ENCODE measurements at places on chromosomes 11 and 22.

GRCh38 chr11:12195768-12196167, 85.4 kb downstream of the MICAL2 start:
- peak; percentile 83 for DNase-seq

GRCh38 chr11:115188188-115188897, 315.9 kb downstream of the CADM1 start:
- no peak for DNase-seq

DNA sequence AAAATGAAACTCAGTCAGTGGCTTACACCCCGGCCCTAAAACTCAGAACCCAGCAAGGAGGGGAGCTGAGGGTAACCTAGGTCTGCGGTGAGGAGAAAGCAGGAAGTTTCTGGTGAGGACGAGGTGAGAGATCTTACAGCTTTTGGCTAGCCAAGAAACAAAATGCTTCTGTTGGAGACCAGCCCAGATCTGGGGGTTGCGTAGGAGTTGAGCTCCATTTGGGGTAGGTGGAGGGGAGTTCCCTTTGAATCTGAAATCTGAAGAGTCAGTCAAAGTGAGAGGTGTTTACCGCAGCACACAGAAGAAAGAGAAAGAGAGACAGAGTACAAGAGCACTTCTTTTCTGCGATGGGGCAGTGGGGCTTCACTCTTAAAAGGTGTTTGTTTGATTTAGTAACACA, 29.6 kb downstream of the EHF start:
- DNase-seq, result peak; percentile 94

DNA sequence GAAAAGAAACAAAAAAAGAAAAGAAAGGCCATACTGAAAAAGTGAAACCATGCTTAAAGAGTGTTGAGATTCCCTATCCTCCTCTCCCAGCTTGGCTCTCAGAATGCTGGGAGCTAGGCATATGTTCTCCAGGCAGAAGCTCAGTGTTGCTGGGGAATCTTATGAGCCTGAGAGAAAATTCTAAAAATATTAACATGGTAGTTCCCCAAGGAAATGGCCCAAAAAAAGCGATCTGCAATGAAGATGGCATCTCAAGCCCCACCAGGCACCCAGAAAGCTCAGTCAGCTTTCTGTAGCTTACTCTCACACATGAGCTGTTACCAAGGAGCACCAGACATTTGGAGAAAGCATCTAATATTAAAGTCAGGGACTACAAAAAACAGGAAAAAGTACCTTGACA, 94.5 kb downstream of the CD44 start:
- DNase-seq, result no peak

DNA sequence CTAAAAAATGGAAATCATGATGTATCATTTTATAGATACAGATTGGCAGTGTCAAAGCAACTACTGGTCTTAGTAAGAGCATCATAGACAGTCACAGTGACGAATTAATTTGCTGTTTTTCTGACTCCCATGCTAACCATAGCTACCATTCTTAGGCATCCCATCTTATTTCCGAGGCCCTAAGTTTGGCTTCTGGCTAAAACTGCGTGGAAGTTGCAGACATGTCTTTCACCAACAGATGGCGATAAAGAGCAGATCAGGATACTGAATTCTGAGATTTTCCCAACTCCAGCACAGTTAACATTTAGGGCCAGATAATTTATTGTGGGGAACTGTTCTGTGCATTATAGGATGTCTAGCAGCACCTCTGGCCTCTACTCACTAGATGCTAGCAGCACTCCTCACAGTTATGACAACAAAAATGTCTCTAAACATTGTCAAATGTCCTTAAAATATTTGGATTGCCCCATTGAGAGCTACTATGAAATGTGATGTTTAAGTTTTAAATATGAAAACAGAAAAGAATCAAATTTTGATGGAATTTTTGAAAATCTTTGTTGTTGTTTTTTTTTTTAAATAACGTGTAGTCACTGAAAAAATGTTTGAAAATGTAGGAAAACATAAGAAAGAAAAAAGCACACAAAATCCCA, 16.3 kb downstream of the OR2AG2 start:
- DNase-seq, result peak; percentile 38

DNA sequence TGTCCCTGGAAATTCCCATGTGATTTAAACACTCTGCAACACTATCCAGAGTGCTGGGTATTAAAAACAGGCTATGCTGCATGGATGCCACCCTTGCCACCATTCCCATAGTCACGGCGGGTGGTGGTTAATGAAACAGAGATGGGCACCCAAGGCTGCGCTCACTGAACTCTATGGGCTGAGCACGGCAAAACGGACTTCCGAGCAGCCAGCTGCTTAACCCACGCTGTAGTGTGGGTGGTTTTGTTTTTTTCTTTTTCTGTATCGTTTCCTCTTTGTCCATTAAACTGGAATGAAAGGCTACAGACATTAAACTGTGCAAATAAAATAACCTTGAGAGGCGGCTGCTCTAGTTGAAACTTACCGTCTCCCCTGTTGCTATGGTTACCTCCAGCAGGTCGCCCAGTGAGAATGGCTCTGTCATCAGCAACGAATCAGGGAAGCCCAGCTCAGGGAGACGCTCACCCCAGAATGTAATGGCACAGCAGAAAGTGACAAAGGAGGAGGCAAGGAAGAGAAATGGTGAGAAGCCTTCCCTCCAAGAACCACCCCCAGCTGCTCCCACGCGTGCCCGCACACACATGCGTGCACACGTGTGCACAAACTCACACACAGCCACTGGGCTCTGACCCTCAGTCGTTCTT, 102.1 kb downstream of the C11orf91 start:
- DNase-seq, result peak; percentile 21

GRCh38 chr22:22450343-22450839, 58.2 kb downstream of the ZNF280B start:
- peak; percentile 77 for DNase-seq

DNA sequence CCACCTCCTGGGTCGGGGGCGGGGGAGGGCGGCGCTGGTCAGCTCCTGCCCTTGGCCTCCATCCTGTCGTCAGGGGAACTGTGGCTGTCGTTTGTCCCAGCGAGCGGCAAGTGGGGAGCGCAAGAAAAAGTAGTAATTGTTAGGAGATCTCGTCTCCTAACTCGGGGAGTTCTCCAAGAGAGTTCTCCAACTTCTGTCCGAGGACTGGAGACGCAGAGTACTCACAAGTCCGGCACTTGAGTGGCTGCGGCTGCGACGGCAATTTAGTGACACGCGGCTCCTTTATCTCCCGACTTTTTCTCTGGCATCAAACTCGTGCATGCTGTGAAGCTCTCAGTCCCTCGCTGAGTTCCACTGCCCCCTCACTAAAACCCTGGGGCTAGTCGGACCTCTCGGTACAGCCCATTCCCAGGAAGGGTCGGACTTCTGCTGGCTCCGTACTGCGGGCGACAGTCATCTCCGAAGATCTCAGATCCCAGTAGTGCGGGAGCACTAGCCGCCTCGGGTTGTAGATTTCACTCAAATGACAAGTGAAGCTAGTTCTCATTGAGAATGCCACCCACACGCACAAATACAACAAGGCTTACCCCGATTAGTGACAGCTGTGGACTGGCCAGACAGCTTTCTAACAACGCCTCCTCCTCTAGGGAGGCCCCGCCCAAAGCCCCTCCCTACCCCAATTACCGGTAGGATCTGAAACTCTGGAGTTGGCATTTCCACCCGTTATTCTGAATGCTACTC, at the start of gene PGR:
PGR (minus strand) TSS at position 611 of the 741 bp plus-strand sequence. CDS start 743 bp downstream, outside the sequence.
- DNase-seq, result no peak
